Upper lobe of left lung (tissue), 6 donors: ENCODE measurements at places on chromosomes 11 and 22.

DNA sequence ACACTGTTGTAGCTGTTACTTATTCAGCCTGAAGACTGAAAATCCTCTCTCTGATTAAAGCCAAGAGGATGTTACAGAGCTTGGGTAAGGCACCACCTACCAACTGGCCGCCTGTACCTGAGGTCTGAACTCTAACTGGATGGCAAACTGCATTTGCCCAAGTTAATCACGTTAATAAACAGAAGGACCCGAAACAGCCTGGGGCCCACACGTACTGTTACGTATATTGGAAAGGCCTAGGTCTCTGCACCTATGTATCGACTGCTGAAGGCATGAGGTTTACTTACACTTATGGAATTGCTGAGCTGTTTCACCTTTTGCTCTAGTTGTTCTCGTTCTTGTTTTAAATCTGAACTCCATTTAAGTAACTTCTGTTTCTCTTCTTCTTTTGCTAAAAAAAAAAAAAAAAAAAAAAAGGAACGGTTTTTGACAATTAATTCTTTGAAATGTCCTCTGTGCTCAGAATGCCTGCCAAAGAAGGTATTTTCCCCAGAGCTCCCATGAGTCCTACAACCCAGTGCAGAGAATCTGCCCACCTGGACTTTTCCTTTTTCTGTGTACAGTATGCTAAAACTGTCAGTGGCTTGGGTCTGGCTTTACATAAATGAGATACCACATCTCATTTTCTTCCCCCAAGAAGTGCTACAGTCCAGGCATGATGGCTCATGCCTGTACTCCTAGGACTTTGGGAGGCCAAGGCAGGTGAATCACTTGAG lies 13.1 kb downstream of the LARGE2 start:
- no peak for DNase-seq

GRCh38 chr22:50183141-50183971 lies 2.4 kb upstream of the TRABD start:
- peak; percentile 50 for DNase-seq

DNA sequence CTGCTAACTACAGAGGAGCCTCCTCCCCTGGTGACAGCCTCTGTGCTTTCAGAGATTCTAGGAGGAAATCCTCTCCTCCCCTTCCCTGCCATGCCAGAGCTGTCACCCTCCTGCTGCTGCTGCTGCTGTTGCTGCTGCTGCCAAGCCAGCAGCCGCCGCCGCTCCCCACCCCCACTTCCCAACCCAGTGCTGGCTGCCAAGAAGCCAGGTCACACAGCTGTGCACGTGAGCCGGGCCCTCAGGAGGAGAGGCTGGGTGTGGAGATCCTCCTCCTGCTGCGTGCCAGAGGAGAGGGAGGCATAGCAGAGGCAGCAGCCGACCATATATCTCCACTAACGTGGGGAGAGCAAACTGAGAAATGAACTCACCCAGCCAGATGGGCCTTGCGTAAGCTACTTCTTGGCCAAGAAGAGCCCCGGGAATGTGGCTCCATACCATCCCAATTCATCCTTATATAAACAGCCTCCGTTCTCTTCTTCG lies 12.4 kb downstream of the CRY2 start:
- DNase-seq: peak; percentile 93

DNA sequence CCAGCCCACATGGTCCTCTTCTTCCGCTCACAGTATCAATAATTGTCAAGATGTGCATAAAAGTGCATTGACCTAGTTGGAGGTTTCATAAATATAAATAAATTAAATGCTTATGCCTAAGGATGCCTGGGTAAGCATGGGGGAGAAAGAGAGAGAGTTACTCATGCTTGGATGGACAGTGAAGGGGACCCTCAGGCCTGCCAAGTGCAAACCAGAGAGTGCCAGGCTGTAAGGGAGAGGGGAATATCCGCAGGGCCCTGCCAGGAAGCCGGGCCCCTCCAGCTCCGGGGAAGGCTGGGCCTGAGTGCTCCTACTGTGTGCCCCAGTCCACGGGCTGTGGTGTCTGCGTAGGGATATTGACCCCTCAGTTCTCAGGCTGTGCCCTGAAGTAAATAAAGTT lies 214.6 kb downstream of the DSCAML1 start:
- no peak for DNase-seq

DNA sequence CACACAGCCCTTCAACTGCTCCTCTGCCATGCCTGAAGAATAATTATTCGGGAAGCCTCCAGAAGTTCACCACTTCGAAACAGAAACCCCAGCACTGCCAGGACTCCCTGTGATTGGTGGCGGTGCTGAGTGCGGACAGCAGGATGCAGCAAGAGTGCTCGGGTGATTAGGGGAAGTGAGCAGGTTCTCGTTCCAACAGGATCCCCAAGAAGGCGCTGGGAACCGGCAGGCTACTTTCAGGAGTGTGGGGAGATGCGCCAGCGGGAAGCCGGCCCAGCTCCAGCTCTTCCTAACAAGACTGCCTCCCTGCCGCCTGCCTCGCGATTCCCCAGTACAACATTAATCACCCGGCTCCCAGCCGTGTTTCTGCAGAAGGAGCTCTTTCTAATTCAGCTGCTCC lies 630.2 kb downstream of the BRD1 start:
- peak; percentile 16 for DNase-seq

DNA sequence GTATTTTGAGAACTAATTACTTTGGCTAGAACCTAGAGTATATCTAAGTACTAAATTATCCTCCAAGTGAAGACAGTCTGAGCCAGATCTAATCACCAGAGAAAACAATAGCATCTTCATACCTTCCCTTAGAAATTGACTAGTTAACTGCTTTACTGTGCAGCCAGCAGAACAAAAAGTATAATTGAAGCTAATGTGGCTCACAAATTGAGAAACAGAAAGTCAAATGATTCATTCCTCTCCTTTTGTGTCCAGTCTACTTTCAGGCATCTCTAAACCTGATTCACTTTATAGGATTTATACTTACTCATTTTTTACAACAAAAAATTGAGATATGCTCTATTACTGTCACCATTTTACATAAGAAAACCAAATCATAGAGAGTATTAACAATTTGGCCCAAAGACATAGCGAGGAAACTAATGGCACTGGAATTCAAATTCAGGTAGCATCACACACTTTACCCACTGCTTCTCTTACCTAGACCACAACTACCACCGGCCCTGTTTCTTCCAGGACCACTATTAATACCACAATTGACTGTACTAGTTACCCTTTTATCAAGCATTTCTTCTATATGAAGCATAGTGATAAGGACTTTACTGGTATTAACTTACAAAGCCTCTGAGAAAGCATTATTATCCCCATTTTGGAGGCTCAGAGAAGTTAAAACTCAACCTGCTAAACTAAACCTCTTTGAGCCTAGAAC lies 1402.6 kb upstream of the TENM4 start:
- no peak for DNase-seq

GRCh38 chr11:14275076-14275475 lies 83.9 kb downstream of the RRAS2 start:
- DNase-seq: no peak

- peak; percentile 17 for DNase-seq
Observed at GRCh38 chr11:69954756-69955155, 123.4 kb upstream of the ANO1 start.

DNA sequence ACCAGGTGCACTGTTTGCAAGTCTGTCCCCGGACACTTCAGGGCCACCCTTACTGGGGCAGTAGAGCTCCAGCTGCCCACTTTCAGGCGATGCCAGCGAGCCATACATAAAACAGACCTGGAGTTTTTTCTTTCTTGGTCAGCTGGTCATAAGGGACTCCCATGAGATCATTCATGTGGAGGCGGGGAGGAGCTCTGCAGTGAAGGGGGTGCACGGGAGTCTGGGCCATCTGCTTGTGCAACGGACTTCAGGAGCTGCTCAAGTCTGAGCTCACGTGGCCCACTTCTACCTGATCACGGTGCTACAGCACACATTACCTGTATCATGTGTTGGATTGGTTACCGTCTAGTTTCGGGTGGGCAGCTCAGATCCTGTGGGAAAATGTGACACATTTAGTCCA lies 9.2 kb upstream of the MRGPRF start:
- DNase-seq: no peak

- DNase-seq: no peak
Observed at GRCh38 chr11:44848203-44848962, 102.3 kb downstream of the TP53I11 start.

DNA sequence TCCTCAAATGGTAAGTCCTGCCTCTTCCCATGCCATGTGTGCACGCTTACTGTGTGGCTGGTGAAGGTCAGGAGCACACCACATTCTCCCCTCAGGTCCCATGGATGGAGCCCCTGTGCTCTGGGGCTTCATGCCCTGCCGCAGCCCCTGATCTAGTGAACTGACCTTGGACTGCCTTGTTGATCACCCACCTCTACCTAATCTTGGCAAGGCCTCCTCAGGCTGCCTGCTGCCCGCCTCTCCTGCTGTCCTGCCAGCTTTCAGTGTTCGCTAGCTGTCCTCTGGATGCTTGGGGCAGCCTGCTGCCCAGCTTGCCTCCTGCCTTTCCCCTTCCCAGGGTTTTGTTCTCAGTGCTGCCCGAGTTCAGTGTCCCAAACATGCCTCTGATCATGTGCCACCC lies 38.1 kb downstream of the CABIN1 start:
- DNase-seq: no peak

GRCh38 chr11:117843666-117844484 lies 19.3 kb upstream of the FXYD2 start:
- DNase-seq: peak; percentile 82

GRCh38 chr11:26987731-26988130 lies 6.2 kb upstream of the FIBIN start:
- DNase-seq: no peak
